ENCODE measurements at places on chromosomes 12 and 14.

GRCh38 chr12:82184844-82185243 lies 173.3 kb downstream of the CCDC59 start:
- no peak for DNase-seq

DNA sequence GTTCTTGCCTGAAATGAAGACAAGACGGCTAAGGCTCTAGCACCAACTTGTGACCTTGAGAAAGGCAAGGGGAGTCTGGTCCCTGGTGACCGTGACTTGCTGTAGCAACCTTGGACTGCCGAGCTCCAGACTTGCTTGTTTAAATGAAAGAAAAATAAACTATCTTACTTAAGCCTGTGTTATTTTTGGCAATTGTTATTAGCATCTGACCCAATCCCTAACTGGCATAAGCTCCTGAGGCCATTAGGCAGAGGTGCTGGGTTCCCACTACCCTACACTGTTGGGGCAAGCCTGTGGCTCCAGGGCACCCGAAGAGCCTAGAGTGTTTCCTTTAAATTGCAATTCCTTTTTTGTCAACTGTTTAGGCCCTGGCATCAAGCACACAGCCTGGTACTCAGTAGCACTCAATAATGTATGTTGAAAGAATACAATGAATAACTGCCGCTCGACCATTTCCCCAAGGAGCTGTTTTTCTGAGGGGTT lies 106.9 kb upstream of the HIF1A start:
- no peak for DNase-seq

- no peak for DNase-seq
Measured at GRCh38 chr12:104667139-104667538, 210.4 kb downstream of the CHST11 start.

DNA sequence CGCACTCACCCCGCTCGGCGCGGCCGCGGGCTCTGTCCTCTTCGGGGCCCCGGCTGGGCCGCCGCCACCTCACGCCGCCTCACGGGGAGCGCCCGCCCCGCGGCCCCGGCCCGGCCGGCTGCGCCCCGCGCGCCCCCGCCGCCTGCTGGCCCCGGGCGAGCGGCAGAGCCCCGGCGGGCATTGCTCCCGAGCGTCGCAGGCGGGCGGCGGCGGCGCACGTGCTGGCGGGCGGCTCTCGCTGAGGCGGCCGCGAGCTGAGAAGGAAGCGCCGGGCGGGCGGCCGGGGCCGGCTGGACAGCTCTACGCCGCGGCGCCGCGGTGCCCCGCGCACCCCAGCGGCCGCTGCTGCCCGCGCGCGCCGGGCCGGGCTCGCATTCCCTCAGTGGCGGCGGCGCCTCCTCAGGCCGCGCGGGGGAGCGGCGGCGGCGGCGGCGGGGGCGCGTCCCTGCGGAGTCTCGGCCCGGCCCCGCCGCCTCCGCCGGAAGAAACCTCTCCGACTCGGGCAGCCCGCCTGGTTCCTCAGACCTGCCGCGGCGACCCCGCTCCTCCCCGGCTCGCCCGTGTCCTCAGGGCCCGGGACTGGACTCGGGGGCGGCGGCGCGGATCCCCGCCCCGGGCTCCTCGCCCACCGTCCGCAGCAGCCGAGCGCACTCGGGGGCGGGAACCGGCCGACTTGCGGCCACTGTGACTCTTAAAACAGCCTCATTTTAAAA lies at the start of gene PITPNM2:
TSS of gene PITPNM2 (minus strand) at position 347 of the 713 bp plus-strand sequence. CDS start 116,500 bp downstream, outside the sequence.
- no peak for DNase-seq

GRCh38 chr14:29587761-29588470 lies 339.7 kb downstream of the PRKD1 start:
- no peak for DNase-seq

DNA sequence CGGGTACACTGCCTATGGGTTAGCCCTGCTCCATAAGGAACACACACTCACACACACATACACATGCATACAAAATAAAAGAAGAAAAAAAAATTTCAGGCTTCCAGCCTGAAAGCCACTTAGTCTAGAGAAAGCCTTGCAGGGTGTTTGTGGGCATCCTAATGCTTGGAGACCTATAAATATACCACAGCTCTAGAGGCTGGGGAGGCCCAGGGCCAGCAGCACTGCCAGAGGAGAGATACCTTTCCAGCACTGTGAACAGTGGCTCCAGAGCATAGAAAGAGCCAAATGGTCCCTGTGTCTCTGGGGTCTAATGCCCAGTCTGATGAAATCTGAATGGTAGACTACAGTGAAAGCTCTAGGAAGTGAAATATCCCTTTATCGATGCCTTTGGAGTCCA lies 12.9 kb downstream of the FAM161B start:
- DNase-seq: no peak

- DNase-seq: no peak
Measured at GRCh38 chr14:88034076-88034475, 29.1 kb downstream of the GPR65 start.

DNA sequence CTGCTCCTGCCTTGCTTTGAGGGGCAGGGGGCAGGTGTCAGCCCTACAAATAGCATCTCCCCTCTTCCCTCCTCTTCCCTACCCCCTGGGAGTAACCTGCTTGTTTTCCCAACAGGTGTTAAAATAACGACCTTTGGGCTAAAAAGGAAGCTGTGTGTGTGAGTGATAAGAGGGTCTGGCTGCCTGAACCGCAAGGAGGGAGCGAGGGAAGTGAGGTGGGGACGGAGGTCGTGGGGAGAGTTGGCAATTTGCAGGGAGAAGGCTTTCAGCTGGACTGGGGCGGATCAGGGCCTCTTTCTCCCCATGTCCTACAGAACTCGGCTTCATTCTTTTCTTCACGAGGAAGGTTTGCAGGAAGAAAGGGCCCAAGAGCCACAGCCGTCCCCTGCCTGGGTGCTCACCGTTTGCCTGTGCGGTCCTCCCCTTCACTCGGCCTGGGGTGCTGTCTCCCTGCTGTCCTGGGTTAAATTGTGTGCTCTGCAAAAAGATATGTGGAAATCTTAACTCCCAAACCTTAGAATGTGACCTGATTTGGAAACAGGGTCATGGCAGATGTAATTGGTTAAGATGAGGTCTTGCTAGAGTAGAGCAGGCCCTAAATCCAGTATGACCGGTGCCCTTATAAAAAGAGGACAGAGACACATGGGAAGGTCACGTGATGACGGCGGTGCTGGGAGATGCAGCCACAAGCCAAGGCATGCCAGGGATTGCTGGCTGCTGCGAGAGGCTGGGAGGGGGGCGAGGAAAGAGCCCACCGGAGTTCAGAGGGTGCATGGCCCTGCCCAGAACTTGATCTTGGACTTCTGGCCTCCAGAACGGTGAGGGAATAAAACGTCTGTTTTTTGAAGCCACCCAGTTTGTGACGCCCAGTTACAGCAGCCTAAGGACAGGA lies 38.7 kb upstream of the NCOR2 start:
- no peak for DNase-seq

DNA sequence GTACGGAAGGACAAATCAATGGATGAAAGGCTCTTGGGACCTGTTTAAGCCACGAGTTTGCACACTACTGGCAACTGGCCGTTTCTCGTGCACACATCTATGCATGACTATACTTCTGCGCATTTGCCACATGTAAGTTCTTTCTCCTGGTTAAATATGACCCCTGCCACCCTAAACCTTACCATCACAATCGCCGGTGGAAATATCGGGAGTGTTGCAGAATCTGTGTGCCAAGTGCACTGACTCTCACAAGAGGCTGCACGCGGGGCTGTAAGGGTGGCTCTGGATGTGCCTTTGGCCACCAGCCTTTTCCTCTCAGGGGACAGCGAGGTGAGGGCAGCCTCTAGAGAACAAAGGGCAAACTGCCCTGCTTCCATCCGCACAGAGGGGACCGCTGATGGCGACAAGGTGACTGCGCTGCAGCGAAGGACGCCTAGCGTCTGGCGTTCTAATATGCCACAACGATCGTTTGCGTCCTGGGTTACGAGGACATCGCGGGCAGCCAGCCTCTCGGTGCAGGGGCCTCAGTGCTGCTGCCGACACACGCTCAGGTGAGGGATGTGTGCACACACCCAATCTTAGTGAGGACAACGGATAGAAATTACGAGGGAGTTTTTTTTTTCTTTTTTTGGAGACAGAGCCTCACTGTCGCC lies 232.2 kb downstream of the PCNX1 start:
- DNase-seq: no peak

GRCh38 chr14:88270776-88271175 lies 52.3 kb downstream of the KCNK10 start:
- DNase-seq: no peak

GRCh38 chr12:42315108-42315507 lies 10.8 kb downstream of the ZCRB1 start:
- no peak for DNase-seq

GRCh38 chr12:24427776-24428175 lies 478.3 kb upstream of the SOX5 start:
- no peak for DNase-seq

- DNase-seq: no peak
Measured at GRCh38 chr12:27650011-27650410, 46.2 kb upstream of the REP15 start.

DNA sequence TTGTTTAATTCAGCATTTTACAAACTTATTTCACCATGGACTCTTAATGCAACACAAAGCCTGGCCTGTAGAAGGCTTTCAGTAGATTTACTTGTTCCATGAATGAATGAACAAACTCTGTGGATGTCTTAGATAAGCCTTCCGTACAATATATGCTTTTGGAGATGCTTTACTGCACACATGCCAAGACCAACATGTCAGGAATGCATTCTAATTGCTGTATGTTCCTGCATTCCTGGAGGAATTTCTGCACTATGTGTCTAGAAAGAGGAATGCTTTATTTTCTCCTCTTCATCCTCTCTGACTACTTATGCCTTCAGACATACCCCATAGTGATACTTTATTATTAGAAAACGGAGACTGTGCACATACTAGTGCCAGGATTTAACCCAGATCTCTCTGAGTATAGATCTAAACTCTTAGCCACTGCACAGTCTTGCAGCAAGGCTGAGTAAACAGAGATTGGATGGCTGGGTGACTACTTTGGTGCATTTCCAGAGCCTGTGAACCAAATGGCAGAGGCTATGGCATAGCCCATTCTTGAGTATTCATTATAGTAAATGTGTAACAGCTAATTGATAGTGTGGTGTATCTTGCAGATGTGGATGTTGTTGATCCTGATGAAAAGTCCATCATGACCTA lies 108.2 kb downstream of the SYNE2 start:
- DNase-seq: no peak

DNA sequence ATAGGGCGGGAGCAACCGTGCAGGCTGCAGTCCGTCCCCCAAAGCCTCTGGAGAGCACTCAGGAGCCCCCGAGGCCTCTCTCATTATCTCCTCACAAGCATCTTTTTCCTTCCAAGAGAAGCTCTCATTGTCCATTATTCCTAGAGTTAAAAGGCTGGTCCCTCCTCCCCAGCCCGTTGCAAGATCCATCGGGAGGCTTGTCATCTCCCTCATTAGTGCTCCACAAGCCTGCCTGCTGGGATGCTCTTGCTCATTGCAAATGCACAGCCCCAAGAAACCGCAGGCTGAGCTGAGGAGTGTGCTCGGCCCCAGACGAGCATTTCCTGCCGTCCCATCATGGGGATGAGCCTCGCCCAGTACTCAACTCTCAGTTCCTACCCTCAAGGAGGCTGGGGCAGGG lies 23.3 kb downstream of the NUAK1 start:
- no peak for DNase-seq

DNA sequence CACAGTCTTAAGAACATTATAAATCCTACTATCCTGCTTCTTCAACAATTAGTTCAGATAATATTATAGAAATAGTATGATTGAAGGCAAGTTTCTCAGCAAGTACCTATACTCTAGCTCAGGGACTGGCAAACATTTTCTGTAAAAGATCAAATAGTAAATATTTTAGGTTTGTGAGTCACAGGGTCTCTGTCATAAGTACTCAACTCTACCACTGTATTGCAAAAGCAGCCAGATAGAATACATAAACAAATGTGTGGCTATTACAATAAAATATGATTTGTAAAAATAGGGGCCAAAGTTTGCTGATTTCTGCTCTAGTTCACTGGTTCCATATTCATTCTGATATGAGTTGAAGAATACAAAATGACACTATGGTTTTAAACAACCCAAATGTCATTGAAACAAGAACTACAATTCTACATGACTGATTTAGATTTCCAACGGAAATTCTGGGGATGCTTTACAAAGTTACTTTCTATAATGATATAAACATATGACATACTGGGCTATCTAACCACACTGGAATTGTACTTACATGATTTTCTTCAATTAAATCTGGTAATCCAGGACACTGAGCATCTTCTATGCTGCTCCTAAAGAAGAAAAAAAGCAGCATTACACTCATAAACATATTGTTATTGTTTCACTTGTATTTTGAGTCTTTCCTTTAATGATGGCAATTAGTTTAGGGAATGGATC lies 23.2 kb downstream of the LGALS3 start:
- no peak for DNase-seq

DNA sequence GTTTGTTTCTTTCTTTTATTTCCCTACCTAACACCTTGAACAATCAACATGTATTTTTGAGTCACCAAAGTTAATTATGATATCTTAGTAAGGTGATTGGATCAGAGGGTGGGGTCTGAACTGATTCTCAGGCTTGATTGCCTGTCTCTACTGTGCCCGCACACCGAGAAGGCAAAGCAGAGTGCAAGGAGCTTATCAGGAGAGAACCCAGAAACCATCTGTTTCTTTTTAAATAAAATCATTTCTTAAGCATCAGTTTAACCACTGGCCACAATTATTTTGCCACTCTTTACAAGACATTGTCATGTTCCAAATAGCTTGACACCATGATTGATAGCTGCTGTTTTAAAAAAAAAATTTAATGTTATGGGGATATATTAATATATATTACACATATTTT lies 3.1 kb downstream of the GARIN2 start:
- DNase-seq: no peak

GRCh38 chr14:102218688-102219087 lies 79.0 kb downstream of the WDR20 start:
- no peak for DNase-seq

DNA sequence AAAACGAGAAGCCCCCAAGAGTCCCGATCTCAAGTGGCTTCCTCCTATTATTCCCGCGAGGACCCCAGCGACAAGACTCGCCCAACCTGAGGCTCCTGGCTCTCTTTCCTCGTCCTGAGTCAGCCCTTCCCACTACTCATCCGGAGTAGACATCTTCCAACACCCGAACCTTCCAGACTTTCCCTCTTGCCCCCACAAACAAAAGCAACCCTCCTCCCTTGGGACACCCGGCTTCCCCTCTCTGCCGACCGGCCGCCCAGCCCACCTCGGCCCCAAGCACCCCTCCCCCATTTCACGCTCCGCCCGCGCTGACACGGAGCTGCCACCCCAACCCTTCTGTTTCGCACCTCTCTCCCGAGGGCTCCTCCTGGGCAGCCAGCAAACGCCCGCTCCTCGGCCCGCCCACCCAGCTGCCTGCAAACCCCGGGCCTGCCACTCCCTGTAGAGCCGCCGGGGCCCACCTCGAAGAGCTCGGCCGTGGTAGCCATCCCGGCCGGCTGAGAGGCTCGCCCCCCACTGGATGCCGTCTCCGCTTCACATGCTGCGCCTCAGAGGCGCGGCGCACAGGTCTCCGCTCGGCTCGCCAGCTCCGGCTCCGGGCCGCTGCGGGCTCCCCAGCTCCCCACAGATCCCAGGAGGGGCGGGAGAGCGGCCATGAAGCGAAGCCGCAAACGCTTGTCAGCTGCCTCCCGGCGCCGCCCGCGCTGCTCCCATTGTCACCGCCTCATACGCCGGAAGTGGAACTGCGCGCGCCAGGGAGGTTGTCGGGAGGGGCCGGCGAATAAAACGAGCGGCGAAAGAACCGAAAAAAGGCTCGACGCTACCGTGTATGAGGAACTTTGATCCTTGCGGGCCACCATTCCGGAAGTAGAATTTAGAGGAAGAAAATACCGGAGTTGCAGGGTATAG lies at the start of the genes AP5M1 and EXOC5:
TSS of gene AP5M1 (plus strand) at position 811 of the 909 bp plus-strand sequence. CDS start 344 bp downstream, outside the sequence.
TSS of gene EXOC5 (minus strand) at position 745 of the 909 bp plus-strand sequence. CDS start at position 488, 257 bp downstream.
- DNase-seq: peak; percentile 61

Measured in thoracic aorta (tissue), 2 donors.